ENCODE measurements at places on chromosomes 5 and 9.

DNA sequence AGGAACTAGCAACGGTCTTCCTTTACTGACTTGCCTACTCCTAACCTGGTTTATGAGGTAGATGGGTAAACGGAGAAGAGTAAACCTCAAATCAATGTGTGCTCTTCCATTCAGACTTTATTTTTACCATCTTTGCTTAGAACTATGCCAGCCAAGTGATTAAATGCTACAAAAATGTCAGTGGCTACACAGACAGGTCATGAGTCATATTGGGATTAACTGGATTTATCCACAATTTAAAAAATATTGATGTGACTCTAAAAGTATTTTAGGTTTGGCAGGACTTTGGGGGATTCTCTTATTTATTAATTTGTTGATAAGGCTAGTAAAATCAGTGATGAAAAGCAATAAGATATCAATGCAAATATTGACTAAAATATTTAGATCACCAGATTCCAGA is 275.0 kb downstream of the PLK2 start:
- no peak for DNase-seq

GRCh38 chr9:130905125-130905901 is 8.7 kb upstream of the QRFP start:
- no peak for DNase-seq

- no peak for DNase-seq
Measured at GRCh38 chr9:110284211-110284844, 28.0 kb upstream of the TXN start.

DNA sequence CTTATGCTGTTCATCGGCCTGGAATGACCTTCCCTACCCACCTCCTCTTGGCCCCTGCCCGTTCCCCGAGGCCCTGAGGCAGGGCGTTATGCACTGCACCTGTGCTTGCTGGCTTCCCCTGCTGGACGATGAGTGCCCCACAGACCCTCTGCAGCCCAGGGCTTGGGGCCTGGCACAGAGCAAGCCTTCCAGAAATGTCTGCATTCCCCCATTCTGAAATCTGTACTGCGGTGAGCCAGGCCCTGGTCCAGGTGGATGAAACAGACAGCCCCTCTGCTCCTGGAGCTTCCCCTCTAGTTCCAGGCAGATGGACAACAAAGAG is 35.0 kb downstream of the UNC5A start:
- DNase-seq: no peak

DNA sequence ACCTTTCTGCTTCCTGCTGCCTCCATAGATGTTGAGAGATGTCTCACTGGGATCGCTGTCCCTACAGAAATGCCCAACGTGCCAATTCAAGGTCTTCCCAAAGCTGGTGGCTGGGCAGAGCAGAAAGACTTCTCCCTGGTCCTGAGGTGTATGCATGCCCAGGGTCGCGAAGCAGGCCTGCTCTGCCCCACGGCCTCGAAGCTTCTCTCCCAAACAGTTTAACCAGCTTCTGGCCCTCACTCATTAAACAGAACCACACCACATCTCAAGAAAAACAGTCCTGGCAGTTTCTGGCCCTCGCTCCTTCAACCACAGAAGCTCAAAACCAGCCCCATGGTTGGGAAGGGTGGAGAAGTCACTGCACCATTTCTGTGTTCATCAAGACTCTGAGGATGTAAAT is 14.7 kb upstream of the SMIM32 start:
- no peak for DNase-seq

DNA sequence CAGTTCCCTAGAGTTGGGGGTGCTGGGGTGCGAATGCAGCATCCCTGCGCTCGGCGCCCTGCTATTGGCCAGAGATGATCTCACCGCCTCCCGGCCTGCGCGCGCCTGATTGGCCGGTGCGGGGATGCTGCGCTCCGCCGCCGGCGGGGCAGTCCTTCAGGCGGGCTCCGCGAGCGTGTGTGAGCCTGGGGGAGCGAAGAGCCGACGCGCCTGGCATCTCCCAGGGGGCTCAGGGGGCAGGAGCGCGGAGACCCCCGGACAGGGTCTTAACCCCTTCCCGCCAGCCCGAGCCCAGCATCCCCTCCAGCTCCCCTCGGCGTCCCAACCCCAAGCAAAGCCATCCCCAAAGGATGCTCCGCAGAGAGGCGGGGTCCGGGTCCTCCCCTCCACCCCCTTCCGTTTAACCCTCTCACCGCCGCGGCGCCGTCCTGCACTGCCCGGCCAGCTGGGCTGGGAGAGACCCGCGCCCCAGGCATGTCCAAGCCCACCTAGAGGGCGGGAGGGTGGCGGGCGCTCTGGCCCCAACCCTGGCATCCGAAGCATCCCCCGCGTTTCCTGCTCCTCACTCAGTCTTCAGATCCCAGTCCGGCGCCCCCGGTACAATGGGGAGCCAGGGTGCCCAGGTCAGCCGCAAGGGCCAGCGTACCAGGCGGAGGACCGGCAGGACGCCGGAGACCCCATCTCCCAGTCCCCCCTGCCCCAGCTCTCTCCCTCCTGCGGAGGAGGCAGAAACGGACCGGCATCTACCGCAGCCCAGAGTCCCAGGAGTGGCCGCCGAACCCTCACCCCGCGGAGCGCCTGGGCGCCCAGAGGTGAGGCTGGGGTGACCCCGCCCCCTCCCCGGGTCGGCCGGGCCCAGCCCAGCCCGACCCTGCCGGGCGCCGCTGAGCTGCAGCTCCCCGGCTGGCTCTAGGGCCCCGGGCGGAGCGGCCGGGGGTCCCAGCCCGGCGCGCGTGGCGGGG is 19.3 kb upstream of the TOR2A start:
- peak; percentile 19 for DNase-seq

DNA sequence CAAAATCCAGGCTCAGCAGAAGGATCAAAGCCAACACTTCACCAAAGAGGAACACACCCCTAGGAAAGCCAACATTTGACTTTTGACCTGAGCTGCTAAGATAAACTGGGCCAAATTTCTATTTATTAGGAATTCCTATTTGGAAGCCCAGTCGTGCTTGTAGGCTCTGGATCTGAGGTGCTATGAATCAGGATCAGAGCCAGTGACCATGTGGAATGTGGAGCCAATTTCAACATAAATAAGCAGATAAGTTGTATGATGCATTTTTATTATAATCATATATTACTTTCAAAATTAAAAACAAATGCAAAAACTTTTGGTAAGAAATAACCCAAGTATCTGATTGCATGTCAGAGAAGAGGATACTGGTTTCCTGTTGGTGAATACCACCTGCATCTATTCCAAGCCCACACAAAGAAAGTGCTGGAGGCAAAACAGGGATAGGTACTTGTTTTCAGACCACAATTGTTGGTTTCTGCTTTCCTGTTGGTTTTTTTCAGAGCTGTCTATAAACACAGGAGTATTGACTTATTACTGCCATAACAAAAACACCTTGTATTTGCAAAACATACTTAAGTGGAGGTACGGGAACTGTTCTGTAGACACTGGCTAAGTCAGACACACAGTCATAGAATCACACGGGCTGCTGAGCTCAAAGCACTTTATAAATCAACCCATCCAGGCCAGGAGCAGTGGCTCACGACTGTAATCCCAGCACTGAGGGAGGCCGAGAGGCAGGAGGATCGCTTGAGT is 52.8 kb downstream of the ARL15 start:
- DNase-seq: no peak

DNA sequence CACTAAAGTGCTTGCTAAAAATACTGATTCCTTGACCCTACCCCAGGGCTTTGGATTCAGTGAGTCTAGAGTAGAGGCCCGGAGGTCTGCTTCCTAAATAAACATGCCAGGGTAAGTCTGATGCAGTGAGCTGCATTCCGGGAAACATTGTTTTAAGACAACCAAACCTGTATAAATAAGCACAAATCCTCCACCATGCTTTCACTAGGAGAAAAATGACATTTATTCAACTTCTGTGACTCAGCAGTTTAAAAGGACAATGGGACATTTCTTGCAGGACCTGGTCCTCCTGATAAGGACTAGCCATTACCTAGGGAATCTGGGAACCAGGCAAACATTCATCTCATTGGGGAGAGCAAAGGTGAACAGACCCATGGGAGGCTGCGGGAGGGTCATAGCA is 335.3 kb downstream of the MLLT3 start:
- no peak for DNase-seq

GRCh38 chr5:126376443-126376842 is 46.8 kb upstream of the GRAMD2B start:
- no peak for DNase-seq

DNA sequence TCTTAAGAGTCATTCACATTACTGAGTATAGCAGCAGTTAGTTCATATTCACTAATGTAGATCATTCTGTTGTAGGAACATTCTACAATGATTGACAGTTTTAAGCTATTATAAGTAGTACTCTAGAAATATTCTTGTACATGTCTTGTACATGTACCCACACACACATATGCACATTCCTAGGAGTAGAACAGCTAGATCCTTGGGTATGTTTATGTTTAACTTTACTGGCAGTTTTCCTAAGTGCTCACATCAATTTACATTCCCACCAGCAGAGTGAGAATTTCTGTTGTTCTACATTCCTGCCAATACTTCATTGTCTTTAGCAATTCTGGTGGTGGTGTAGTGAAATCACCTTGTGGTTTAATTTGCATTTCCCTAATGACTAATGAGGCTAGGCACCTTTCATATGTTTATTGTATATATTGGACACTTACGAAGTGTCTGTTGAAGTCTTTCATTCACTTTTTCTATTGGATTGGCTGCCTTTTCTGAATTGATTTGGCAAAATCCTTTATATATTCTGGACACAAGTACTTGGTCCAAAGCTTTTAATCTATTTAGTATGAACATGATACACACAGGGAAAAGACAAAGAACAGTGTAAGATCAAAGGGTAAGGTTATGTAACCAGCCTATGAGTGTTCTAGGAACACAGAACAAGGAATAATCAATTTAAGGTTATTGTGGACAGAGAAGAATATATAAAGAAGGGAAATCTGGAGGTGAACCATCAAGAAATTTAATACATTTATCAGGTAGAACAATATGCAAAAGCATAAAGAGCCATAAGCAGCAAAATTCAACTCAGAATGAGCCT is 95.6 kb downstream of the MLLT3 start:
- no peak for DNase-seq

- DNase-seq: no peak
Measured at GRCh38 chr9:135343837-135344522, 135.6 kb upstream of the PPP1R26 start.

DNA sequence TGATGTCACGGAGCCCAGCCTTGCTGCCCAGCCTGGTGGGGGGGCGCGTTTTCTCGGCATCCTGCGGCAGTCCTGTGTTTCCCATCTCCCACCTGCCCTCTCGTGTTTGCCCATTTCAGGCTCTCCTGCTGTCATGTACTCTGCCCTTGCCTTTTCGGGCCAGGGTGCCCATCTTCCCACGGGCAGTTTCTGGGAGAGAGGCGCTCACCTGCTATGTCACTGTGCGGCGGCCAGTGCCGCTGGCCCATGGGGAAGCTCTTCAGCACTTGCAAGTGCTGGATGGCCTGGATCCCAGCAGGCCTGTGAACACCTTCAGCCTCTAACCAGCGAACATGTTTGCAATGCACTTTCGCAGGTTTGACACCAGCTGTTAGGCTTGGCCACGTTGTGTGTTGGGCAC is 33.5 kb downstream of the SRD5A1 start:
- no peak for DNase-seq

GRCh38 chr9:95044731-95045508 is 272.6 kb downstream of the FANCC start:
- no peak for DNase-seq

DNA sequence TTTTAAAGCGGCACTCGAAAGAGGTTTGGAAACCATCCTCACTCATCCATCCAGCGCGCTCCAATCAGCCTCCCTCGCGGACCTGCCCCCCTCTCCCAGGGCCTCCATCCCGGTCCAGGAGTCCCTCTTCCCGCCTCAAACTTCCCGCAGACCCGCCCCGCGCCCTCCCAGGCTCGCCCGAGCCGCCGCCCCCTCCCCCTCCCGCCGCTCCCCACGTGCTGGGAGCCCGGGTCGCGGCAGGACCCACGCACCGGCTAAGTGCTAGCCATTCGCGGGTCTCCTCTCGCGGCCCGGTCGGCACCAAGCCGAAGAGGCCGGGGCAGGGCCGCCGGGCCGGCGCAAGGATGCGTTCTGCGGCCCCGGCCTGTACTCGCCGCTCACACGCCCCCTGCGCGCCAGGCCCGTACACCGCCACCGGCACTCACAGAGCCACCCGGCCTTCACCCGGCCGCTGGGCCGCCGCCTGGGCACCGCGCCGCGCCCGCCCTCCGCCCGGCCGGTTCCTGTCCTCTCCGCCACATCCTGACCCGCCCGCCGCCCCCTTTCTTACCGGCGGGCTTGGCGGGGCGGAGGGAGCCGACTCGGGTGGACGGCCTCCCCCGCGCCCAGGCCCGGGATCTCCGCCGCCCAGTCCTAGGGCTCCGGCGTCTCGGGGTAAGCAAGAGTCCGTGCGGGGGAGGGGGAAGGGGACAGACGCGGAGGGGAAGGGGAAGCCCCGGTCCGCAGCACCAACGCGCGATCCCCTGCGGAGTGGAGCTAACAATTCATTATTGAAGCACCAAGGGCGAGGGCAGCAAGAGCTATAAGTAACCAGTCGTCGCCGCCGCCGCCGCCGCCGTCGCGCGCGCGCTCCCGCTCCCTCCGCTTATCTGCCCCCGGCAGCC is 576 bp downstream of the CHD1 start:
- no peak for DNase-seq

- DNase-seq: no peak
Measured at GRCh38 chr5:130605234-130605633, 559.8 kb downstream of the HINT1 start.

GRCh38 chr9:94903961-94904421 is 177.5 kb downstream of the AOPEP start:
- no peak for DNase-seq

DNA sequence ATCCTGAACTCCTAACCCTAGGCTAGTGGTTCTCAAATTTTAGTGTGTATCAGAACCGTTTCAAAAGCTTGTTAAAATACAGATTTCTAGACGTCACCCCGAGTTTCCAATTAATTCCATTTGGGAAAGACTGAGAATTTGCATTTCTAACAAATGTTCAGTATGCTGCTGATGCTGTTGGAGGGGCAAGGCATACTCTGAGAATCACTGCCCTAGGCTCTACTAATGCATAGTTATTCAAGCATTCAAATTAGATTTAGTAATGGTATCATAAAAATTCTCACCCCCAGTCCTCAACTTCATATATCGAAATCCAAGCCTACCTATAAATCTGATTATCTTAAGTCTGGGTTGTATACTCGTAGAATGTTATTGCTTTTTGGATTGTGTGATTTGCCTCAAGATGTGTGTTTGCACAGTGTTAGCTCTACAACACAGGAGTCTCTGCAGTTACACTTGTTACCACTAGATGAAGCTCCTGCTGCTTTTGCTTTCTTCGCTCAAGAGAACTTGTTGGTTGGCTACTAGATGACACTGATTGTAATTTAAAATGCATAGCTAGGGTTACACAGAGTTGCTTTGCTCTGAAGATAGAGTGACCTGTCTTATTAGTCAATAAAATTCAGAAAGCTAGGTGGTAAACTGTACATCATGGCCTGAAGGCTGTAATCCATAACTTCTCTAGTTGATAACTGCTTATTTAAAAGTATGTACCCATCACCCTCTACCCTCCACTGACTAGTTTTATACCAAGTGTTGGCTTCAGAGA is 7.5 kb upstream of the ERAP2 start:
- peak; percentile 85 for DNase-seq

DNA sequence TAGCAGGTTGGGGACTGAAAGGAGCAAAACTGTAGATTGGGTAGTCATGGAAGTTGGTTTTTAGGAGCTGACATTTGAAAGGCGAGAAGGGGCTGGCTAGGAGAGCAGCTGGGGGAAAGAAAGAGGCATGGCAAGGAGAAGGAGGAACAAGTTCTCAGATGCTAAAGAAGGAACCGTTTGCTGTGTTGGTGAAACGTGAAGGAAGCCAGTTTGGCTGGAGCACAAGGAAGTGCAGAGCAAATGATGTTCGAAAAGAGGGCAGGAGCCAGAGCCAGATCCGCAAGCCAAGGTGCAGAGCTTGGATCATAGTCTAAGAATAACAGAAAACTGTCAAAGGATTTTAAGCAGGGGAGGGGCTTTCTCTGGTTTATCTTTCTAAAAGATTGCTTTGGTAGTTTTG is 276.6 kb downstream of the ASTN2 start:
- no peak for DNase-seq

Measured in hippocampal formation (tissue), 2 donors.